ENCODE measurements at places on chromosomes 1 and 21. TPM values are rescaled to one million over a fixed set of nuclear protein-coding genes. Genes with fewer than 3 reads are reported as not detected.

PIK3R3 gene
- 1.8 TPM for total RNA-seq

LSM10 gene
- total RNA-seq: 34.8 TPM

ICOSLG gene
- 4.8 TPM for total RNA-seq

TOMM40L gene
- 11.0 TPM for total RNA-seq

SLC37A1 gene
- total RNA-seq: 3.4 TPM

HSD3B2 gene
- total RNA-seq: not detected

CHODL gene
- 0.03 TPM for total RNA-seq
